ENCODE measurements at places on chromosomes 12 and 14. TPM values are rescaled to one million over a fixed set of nuclear protein-coding genes. Genes with fewer than 3 reads are reported as not detected.

Gene CACNA1C
- 0.10 TPM for polyA plus RNA-seq

Gene TTLL5
- polyA plus RNA-seq = 8.7 TPM

Gene OTX2
- not detected for polyA plus RNA-seq

Gene MARK3
- polyA plus RNA-seq = 33.5 TPM

Gene DPPA3
- polyA plus RNA-seq = not detected

Gene PAN2
- polyA plus RNA-seq = 7.8 TPM

Gene FAM90A1
- not detected for polyA plus RNA-seq

Gene SOAT2
- polyA plus RNA-seq = not detected

Gene RNASE13
- not detected for polyA plus RNA-seq

Gene EFS
- not detected for polyA plus RNA-seq

Gene GDF3
- polyA plus RNA-seq = not detected

Gene KRT2
- polyA plus RNA-seq = 0.25 TPM

Gene SETD3
- polyA plus RNA-seq = 28.5 TPM

Gene PTPRR
- not detected for polyA plus RNA-seq

Gene FITM1
- not detected for polyA plus RNA-seq

Gene KLRK1
- polyA plus RNA-seq = 1.8 TPM

Gene WNT5B
- polyA plus RNA-seq = not detected

Gene G2E3
- 13.5 TPM for polyA plus RNA-seq
